CD4-positive, alpha-beta T cell treated with Interferon alpha-2 for 1 hour (primary cell): ENCODE measurements at places on chromosomes 1 and 21.

DNA sequence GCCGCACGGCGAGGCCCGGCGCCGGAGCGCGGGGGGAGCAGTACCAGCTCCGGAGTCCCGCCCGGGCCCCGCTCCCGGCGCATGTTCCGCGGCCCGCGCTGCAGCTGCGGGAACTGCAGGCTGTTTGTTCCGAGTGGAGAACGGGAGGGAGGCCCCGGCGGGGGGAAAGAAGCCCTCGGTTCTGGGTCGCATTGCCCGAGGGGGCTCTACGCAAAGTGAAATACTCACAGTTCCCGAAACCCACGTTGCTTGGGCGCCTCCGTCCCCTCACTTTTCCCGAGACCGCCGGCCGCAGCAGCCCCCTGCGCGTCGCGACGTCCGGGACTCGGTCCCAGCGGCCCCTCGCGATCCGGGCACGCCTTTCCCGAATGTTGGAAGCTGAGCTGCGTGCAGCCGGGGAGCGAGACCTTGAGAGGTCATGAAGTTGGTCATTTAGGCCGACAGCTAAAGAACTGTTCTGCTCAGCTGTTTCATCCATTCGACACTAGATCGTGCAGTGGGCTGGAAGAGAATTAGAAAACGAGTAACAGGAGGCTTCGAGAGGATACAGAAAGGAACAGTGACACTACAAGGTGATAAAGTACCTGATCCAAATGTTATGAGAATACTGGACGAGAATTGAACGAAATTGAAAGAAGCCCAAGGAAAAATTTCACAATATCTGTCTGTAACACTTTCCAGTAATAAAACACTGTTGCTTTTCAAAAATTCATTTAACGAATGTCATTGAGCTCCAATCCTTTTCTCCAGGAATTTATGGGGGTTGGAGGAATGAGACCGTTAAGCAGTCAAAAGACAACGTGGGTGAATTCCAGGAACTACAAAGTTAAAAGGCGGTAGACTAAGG is 657 bp upstream of the LIN9 start:
- DNase-seq, result no peak

DNA sequence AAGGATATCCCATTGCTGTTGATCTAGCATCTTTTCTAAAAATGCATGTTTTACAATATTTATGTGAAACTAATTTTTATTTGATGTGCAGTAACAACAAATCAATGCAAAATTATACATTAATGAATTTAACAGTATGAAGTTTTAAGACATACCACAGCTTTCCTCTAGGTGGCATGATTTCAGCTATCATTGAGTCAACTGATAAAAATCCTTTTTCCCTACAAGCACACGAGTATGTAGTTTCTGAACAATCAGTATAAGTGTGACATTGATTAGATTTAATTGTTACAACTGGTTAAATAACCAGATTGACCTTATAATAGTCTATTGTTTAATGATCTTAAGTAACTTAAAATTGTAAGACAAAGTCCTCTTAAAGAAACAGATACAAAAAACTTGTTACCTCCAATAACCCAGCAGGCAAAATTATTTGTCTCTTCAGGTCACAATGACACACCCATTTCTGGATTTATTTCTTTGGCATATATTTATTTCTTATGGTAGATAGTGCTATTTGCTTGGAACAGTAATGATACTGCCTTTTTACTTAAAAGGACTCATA is 5.8 kb upstream of the TGFB2 start:
- DNase-seq, result no peak

DNA sequence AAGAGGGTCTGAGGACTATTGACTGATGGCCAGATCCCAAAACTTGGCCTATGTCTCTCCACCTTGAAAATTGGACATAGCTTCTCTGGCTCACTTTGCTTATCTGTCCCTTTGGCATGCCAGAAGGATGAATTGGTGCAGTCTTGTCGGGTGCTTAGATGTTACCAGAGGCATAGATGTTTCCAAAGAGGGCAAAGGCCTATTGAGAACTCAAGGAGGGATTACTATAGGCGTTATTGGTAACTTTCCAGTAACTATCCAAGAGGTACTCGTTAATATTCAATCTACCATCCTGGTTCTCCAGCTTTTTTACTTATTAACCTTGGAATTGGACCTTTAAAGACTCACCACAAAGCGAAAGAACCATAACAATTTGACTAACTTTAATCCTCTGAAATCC is 368.3 kb upstream of the ESRRG start:
- no peak for DNase-seq

- no peak for DNase-seq
Measured at GRCh38 chr21:16279731-16280581, 550.2 kb downstream of the USP25 start.

DNA sequence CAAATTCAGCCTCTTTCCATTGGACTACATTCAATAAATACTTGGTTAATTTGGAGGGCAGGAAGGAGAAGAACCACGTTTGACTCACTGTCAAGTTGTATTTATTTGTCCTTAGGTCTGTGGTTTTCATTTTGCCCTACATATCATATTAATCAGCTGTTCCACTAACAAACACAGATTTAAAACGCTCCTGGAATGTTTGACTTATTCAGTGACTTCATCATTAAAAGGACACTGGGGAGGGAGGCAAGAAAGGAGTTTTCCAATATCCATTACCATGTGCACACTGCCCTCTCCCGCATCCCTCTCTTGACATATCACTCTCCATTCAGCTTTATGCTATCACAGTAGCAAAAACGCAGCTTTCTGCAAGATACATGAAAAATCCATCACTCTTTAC is 98.2 kb upstream of the C1orf87 start:
- no peak for DNase-seq

DNA sequence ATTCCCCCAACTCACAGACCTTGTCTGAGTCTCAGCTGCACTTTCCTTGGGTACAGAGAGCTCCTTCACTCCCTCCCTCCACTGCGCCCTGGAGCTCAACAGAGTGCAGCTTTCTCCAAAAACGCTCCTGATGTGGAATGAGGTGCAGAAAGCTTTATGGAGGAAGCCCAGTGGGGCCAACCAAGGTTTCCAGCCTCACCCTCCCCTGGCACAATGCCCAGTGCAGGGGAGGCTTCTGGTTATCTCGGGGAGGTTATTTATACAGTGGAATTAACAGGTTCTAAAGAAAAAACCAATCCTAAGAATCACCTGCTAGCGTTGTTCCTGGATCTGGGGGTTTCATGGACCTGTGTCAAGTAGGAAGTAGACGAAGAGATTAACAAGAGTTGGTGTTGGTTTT is at the start of gene ITLN1:
TSS of gene ITLN1 (minus strand) at position 139 of the 400 bp plus-strand sequence. CDS start 303 bp downstream, outside the sequence.
- DNase-seq, result no peak

GRCh38 chr1:34070201-34070836 is 94.7 kb downstream of the CSMD2 start:
- DNase-seq, result no peak

GRCh38 chr1:171480035-171480434 is 5.3 kb upstream of the PRRC2C start:
- DNase-seq, result no peak

GRCh38 chr1:39832294-39832693 is 43.6 kb upstream of the BMP8B start:
- no peak for DNase-seq

DNA sequence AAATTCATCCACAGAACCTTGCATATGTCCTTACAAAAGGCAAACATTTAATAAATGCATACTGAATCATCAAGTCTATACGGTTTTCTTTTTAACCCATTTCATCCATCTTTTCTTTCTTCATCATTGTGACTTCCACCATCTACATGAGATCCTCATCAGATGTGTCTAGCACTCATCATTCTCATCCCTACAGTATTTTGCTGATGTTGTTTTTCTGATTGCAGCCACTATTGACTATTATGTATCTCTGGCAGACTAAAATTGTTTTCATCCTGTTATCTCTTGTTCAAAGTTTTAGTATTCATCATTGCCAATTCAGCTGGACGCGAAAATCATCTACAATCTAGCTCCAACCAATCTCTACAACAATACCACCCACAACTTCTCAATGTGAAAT is 5.9 kb downstream of the LRIF1 start:
- DNase-seq, result no peak

- peak; percentile 42 for DNase-seq
Measured at GRCh38 chr1:206713070-206713469, 28.4 kb downstream of the MAPKAPK2 start.

- no peak for DNase-seq
Measured at GRCh38 chr21:25658427-25659035, 19.5 kb downstream of the JAM2 start.

DNA sequence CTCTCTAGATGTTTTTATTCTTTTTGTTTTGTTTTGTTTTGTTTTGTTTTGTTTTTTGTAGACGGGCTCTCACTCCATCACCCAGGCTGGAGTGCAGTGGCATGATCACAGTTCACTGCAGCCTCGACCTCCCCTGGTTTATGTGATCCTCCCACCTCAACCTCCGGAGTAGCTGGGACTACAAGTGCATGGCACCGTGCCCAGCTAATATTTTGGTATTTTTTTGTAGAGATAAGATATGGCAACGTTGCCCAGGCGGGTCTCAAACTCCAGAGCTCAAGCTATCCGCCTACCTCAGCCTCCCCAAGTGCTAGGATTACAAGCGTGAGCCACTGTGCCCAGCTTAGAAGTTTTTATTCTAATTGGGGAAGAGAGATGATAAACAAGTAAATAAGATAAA is 13.3 kb upstream of the TP53BP2 start:
- no peak for DNase-seq

DNA sequence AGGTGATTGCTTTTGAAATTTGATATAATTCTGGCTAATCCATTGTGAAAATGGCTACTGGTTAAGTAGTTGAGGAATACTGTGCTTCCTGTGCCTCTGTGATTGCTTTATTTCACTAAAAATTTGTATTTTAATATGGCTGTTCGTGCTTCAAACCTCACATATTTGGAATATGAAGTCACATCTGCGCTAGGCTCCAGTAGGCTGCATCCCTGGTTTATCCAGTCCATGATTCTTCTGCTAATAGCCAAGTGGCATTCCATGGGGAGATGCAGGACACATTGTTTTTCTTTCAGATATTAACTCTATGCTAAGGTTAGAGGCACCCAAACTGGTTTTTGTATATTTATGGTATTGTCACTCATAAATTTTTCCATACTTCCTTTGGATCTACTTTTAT is 25.9 kb downstream of the DNM3 start:
- DNase-seq, result no peak

DNA sequence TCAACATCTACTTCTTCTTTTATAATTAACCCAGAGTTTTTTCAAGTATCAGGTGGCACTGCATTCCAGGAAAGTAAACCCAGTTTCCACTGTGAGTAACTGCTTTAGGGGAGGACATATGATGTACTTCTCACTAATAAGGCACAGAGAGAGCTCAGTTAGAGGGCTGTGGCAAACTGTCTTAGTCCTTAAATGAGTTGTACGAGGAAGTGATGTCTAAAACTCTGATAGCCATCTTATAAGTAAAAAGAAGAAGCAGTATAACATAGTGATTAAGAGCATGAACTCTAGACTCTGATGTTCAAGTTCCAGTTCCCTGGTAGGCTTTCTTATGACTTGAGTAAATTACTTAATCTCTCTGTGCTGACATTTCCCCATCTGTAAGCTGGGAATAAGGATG is 58.7 kb upstream of the PTGS2 start:
- no peak for DNase-seq

DNA sequence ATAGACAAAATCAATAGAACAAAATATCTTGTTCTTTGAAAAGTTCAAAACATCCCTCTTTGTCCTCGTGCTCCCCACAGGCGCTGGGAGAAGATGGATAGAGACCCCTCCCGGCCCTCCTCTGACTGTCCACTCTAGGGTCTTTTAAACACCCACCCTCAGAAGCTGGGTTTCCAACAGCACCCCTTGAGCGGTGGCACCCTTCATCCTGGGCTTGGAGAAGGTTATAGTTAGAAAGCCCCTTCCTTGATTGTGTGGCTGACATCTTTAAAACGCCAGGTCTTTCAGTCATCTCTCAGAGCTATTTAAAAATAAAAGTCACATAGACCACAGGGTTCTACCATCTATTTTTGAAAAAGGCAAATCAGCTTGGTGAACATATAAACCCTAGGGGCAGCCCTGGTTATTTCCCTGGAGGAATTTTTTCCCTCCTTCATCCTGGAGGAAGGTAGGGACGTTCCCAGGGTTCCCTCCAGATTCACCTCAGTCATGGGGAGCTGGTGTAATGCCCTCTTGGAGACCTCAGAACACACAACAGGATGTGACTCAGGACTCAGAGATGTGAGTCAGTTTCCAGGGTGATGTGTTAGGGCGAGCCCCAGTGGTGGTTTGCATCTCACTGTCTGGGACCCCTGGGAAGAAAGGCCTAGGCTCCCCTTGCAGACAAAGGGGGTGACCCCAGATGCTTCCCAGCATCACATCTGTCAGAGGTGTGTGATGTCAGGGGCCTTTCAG is 138.5 kb downstream of the CLIC6 start:
- peak; percentile 54 for DNase-seq

- no peak for DNase-seq
Measured at GRCh38 chr1:214271174-214271858, 9.6 kb upstream of the SMYD2 start.

- no peak for DNase-seq
Measured at GRCh38 chr1:106254748-106255147, 801.7 kb upstream of the PRMT6 start.

DNA sequence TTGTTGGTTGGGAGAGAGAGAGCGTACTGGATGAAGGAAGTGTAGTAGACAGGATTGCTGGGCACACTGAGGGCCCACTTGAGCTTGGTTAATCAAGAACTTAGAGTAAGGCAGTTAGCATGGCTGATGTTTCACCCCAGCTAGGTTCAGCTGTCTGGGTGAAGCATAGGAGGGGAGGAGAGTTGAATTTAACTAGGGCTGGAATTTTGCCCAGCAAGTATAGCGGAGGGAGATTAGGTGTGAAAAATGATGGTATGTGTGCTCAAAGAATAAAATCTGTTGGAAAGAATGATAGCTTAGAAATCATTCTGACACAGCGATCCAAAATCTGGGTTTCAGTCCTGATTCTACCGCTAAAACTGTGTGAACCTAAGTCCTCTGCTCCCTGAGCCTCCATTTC is 461.5 kb upstream of the PROX1 start:
- no peak for DNase-seq

- DNase-seq, result peak; percentile 37
Measured at GRCh38 chr1:172827841-172828240, 168.9 kb downstream of the FASLG start.

- DNase-seq, result no peak
Measured at GRCh38 chr1:2299131-2299627, 71.1 kb downstream of the SKI start.

DNA sequence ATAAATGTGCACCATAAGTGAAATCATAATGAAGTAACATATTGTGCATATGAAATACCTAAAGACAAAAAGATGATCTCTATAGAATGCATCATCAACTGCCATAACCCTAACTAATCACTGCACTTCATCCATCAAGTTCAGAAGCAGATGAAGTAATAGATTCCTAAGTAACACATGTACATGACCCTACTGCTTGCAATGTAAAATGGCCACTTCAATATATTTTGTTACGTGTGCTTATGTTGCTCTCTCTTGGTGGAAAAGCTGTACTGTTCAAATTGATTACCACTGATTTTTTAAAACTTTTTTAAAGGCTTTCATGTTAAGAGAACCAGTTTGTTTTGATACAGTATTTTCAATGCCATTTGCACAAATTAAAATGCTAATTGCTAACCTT is 141.8 kb downstream of the TTLL7 start:
- no peak for DNase-seq

GRCh38 chr1:224767031-224767430 is 150.9 kb downstream of the CNIH3 start:
- DNase-seq, result no peak

- peak; percentile 64 for DNase-seq
Measured at GRCh38 chr1:2523891-2524609, 2.3 kb downstream of the PANK4 start.
